ENCODE measurements at places on chromosomes 2 and 18. TPM values are rescaled to one million over a fixed set of nuclear protein-coding genes. Genes with fewer than 3 reads are reported as not detected.

- no peak for DNase-seq
Measured at GRCh38 chr18:58525928-58526424, 102.9 kb downstream of the ALPK2 start.

DNA sequence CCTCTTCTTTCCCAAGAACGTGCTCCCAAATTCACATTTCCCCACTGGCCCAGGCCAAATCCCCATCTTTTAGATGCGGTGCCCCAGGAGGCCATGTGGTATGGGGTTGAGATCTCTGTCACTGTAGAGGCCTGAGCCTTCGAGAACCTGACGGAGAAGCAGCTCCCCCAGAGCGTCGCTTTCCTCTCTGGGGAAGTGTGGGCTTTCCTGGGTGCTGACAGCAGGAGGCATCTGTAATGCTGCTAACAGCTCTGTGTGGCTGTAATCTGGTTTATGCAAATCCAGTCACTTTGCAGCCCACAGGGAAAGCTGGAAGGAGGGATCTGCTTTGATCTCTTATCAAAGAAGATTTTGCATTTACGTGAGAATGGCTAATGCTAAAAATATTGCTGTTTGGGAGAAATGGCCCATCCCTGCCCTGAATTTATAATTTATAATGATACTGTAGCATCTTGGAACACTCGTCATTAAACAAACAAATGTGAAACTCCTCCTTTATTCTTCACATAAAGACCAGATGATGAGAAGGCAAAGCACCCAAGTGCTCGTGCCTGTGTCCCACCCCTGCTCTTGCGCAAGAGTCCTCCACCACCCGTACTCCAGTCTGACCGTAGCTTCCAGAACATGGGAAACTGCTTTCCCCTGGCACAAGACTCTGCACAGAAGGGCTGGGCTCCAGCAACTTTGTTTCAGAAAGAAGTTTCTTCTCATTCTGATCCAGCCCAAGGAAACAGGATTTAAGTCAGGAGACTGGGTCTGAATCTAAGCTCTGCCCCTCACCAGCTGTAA is 109.9 kb upstream of the EPC2 start:
- DNase-seq, result no peak

DNA sequence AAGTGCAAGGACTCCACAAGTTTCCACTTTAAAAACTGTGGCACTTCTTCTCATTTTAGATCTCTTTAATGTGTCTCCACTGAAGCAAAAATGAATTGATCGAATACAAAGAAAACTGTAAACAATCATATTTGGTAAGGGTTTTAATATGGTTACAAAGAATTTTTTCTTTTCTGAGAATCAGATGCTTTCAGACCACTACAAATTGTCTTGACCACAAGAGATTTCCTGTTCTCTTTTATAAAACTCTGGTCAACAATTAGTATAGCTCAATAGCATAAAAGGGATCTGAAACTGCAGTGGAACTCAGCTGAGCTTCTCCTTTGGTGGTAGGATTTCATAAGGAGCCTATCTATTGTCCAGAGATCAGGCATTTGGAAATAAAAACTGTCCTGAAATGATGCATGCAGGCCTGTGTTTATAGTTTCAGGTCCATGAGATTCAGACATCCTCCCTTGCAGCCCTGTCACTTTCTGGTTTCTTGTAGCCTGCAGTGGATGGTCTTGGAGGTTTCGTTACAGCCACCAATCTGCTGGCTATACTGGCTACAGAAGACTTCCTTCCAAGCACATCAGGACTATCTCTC is 120.0 kb downstream of the DOCK10 start:
- DNase-seq, result no peak

DNA sequence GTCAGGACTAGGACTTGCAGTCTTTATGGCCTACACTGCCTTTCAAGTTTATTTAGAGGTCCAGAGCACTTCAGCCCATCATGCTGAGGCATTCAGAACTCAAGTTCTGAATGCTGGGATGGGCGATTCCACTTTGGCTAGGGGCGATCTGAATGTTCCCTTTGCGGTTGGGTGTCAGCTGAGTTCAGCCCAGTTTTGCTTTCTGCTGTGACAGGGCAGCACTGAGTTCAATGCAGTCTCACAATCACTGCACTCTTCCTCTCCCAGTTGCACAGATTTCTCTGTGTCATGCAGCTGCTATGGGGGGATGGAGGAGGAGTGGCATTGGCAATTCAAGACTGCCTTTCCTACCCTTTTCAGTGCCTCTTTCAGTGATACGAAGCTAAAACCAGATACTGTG is 1232.0 kb upstream of the FAM98A start:
- DNase-seq, result no peak

DNA sequence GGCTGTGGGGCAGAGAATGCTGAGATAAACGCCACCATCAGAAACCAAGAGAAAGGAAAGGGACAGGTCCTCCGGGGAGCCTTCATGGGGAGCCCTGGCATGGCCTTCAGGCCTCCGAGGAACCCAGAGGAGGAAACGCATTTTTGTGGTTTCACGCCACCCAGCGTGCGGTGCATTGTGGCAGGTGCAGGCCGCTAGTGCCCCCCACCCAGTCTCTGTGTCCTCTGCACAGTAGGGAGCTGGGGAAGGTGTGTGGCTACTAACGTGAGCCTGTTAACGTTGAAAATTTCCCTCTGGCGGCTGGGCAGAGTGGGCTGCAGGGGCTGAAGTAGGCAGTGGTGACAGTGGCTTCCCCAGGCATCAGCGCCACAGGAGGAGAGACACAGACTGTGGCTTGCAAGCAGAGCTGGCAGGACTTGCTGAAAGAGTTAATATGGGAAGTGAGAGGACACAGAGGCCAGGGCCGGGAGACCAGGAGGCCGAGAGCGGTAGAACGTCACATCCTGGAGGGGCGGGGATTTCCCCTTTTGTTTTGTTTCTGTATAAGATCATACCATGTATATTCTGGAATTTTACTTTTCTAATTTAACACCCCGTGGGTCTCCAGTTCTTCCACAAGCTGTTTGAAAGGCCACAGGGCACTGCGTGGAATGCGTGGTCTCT is 166.9 kb downstream of the GBX2 start:
- no peak for DNase-seq

- no peak for DNase-seq
Measured at GRCh38 chr2:239727776-239728600, 297.2 kb downstream of the NDUFA10 start.

GRCh38 chr2:191634791-191635190 is 43.1 kb upstream of the NABP1 start:
- no peak for DNase-seq

DNA sequence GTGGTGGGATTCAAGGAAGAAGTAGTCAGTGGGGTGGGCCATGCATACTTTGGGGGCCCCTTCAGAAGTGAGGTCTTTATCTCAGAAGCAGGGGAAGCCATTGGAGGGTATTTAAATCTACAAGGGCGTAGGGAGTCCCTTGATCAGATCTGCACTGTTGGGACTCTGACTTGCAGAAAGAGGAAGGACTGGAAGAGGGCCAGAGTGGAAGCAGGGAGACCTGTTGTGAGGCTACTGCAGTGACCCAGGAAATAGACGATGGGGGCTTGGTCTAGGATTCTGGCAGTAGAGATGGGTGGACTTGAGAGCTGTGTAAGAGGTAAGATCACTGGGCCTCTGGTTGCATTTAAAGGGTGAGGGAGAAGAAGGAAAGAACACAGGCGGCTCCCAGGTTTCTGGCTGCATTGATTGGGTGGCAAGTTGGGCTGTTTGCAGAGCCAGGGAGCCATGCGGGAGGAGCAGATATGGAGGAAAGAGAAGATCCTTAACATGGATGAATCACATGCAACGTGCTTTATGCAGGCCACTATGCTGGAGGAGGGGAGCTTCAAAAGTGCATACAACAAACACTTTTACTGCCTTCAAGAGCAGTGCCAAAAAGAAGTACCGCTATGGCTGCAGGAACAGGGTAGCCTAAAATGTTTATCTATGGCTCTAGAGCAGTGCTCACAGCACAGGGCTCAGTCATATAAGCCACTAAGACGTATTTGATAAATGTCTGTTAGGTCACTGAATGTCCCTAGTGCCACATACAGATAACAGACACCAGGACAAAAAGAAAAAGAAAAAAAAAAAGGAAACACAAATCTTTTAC is 2.3 kb downstream of the SFXN5 start:
- DNase-seq, result no peak

- DNase-seq, result no peak
Measured at GRCh38 chr2:233446121-233446520, 91.8 kb downstream of the DGKD start.

GRCh38 chr2:65737452-65738011 is 305.1 kb upstream of the SPRED2 start:
- no peak for DNase-seq

DNA sequence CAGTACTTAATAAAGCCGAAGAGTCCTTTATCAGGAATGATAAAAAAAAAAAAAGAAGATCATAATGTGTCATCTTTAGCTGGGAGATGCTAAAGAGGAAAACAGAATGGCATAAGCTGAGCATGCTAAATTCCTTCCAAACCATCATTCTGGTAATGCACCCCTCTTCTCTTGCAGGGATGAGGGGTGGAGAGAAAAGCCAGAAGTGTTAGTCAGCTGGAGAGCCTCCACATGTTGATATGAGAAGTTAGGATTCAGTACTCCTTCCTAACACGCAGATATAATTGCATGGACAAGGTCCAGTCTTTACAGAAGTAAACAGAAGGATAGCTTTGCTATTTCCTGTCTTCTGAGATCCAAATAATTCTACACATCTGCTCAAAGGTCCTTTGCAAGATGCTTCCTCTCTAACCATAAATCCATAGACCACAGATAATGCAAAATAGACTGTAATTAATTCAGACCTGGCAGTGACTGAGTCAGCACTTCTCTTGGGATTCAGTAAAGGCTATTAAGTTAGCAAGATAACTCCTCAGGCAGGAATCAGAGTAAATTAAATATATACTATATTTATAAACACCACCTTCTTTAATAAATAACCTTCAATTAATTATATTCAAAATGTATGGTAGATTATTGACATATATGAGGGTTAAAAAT is 930.0 kb upstream of the KLHL29 start:
- DNase-seq, result no peak

DNA sequence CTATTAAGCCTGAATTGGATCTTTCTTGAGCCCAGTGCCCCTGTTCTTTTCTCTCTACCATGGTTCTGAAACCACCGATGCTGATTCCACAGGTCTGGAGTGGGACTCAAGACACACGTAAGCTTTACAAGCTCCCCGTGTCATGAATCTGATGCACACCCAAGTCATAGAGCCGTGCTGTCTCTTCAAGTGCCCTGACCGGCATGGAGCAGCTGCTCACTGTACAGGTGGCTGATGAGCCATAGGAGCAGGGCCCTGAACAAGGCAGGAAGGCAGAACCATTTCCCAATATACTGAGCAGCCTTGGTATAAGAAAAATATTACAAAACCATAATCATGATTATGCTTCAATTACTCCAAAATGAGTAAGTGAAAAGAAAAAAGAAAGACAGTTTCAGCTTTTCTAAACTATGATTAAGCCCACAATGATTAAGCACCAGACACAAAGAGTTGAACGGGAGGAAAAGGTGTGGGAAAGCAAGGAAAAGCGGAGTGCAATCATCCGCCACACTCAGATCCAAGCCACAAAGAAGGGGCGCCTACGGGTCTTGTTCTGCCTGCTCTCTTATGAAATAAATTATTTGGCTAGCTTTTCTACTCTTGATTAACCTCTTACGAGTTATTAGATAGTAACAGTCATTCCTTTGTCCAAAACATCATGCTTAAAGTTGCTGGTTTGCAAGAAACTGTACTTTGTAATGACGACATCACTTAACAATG is 41.7 kb downstream of the NOL10 start:
- DNase-seq, result no peak

The MATN3 gene
- 11.2 TPM for polyA plus RNA-seq

DNA sequence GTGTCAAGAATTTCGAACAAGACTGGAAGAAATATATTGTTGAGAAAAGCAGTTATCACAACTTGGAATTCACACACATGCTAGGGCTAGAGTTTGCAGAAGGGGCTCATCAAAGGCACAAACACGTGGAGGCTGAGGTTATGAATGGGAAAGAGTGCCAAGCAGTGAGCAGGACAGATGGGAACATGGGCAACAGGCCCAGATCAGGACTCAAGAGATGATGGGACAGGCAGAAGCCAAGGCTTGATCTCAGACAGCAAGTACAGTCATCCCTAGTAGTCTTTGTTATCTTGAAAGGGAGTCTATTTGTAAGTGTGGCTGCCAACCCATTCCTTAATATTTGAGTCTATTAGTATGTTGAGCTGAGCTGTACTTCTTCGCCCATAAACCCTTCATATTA is 22.2 kb upstream of the EPC2 start:
- DNase-seq, result no peak

The C18orf63 gene
- polyA plus RNA-seq, result not detected

GRCh38 chr18:48993586-48993985 is 42.8 kb upstream of the SMAD7 start:
- DNase-seq, result no peak

DNA sequence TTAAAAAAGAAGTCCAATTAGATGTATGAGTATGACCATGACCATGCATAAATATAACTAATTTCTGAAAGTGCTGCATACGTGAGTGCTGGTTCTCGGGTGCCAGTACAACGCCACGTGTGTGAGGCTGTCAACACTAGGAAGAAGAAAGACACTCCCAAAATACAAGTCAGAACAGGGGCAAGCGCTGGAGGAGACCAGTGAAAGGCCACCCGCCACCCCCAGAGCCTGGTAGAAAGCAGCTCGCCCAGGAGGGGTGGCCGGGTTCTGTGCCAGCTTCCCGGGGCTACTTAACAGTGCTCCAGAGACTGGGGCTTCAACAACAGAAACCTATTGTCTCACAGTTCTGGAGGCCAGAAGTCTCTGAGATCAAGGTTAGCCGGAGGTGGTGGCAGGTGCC is 147.6 kb downstream of the RTP5 start:
- no peak for DNase-seq

The CNDP2 gene
- 106 TPM for polyA plus RNA-seq

The HOXD9 gene
- 1.7 TPM for polyA plus RNA-seq

GRCh38 chr2:168552450-168552856 is 96.4 kb downstream of the CERS6 start:
- DNase-seq, result no peak

DNA sequence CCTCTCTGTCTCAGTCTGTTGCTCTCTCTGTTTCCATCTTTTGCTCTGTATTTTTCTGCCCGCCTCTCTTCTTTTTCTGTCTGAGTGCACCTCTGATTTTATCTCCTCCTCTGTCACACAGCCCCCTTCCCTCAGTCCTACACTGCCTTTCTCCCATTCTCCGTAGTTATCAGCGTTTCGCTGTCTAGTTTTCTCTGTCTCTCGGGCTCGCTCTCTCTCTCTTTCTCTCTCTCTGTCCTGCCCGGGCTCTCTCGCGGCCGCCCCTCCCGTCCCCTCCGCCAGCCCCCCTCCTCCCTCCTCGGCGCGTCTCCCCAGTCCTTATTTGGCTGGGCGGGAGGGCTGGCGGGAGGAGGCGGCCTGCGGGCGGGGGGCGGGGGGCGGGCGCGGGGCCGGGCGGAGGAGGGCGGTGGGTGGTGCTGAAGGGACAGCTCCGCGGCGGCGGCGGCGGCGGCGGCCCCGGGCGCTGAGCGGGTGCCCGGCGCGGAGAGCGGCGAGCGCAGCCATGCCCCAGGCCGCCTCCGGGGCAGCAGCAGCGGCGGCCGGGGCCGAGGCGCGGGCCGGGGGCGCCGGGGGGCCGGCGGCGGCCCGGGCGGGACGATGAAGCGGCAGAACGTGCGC is at the start of gene KCNK3:
Gene KCNK3, plus strand, starts transcription at position 444 of the 618 bp plus-strand sequence. Its CDS starts 154 bp downstream, at position 598.
- DNase-seq, result no peak

- DNase-seq, result no peak
Measured at GRCh38 chr2:20210462-20210861, 14.5 kb downstream of the SDC1 start.

GRCh38 chr2:96783388-96783787 is 22.7 kb downstream of the CNNM4 start:
- DNase-seq, result no peak

GRCh38 chr2:127683056-127683455 is 7.7 kb upstream of the LIMS2 start:
- DNase-seq, result no peak
